ENCODE measurements at places on chromosomes 1 and 21. TPM values are rescaled to one million over a fixed set of nuclear protein-coding genes. Genes with fewer than 3 reads are reported as not detected.
A peak's percentile ranks its signal among the peaks of the same experiment; 100 is the strongest.

KRTAP19-3 gene
- total RNA-seq: not detected

- DNase-seq: peak; percentile 15
Observed at GRCh38 chr1:25620211-25620610, 3.6 kb downstream of the MAN1C1 start.

DNA sequence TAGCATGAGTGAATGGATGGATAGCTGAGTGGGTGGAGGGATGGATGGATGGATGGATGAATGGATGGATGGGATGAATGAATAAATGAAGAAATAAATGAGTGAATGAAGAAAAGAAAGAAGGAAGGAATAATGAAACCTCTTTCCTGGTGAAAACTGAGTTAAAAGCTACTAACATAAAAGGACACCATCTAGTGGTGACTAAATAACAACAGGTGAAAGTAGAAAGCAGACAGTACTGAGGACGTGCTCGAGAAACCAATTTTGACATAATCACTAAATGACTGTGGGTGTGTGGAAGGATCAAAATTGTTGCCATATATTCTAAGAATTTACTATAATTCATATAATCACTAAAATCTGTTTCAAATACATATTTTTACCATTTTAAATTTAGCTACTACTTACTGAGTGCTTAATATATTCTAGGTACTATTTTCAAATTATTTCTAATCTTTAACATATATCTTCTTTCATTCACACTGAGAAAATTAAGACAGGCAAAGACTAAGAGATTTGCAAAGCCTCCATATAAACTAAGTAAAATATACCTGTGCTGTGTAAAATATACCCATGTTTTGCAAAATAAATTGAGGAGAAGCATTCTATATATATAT lies 522.9 kb downstream of the LRRIQ3 start:
- no peak for DNase-seq

MAP10 gene
- 0.52 TPM for total RNA-seq

UHMK1 gene
- 29.3 TPM for total RNA-seq

DNA sequence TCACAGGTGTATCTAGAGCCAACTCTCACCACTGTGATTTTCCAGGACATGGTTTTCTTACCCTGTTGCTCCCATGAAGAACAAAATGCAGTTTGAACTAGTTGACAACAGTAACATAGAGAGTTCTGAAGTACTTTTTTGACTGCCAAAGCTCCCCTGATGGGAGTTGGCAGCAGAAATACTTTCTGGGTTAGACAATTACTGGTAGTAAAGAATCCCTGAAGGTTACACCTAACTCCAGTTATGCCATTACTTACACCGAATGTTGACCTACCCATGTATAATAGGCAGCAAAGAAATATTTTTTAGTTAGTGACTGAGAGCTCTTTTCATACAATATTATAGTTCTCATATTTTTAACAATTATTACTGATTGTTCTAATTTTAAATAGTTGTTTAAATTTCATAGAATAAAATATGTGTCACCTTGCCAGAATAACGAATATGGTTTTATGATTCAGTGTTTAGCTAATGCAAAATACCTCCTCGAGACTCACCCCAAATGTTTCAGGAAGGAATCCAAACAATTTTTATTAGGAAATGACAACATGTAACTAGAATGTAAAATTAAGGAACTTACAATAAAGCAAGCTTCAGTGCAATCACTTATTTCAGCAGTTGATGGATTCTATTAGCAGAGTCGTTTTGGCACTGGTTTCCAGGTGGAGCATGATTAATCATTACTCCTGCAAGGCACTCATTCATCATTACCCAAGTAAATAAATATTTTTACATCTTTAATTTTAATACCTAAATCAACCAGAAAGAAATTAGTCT lies 237.6 kb downstream of the MRPL39 start:
- no peak for DNase-seq

GRCh38 chr21:30793581-30794314 lies 19.3 kb downstream of the KRTAP8-1 start:
- no peak for DNase-seq

DNA sequence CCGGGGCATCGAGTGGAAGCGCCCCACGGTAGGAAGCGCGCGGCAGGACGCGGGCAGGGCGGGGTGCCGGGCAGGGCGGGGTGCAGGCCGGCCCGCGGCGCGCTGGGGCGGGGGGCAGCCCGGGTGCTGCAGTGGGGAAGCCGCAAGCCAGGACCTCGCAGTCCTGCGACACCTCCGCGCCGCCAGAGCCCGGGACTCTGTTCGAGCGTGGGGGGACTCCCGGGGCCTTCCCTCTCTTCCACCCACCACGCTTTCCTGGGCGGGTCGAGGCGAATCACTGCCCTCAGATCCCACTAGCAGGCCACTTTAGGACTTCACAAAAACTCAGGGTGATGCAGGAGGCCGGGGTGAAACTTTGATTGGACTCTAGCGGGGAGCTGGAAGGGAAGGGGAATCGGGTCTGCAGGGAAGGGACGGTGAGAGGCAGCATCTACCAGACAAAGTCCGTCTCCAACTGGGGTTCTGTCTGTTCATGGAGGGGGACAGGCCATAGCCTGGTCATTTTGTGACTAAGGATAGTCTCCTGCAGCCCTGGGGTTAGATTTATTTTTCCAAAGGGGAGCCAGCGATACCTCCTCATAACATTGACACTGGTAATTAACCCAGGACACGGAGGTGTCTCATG lies 623 bp downstream of the CAPN2 start:
- DNase-seq: no peak
